ENCODE measurements at places on chromosomes 12 and 14.

GRCh38 chr12:98420461-98420860 lies 94.9 kb upstream of the TMPO start:
- no peak for DNase-seq

DNA sequence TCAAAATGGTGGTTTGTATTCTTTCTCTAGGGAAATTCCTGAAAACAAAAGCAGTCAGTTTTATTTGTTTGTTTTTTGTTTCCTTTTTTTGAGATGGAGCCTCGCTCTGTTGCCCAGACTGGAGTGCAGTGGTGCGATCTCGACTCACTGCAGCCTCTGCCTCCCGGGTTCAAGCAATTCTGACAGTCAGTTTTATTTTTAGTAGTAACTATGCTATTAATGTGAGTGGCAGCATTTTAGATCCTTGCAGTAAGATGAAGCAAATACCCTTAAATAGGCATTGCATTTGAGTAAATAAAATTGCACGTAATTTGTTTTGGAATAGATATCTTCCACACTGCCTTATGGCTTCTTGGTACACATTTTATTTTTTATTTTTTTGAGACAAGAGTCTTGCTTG lies 23.6 kb downstream of the YY1 start:
- no peak for DNase-seq

DNA sequence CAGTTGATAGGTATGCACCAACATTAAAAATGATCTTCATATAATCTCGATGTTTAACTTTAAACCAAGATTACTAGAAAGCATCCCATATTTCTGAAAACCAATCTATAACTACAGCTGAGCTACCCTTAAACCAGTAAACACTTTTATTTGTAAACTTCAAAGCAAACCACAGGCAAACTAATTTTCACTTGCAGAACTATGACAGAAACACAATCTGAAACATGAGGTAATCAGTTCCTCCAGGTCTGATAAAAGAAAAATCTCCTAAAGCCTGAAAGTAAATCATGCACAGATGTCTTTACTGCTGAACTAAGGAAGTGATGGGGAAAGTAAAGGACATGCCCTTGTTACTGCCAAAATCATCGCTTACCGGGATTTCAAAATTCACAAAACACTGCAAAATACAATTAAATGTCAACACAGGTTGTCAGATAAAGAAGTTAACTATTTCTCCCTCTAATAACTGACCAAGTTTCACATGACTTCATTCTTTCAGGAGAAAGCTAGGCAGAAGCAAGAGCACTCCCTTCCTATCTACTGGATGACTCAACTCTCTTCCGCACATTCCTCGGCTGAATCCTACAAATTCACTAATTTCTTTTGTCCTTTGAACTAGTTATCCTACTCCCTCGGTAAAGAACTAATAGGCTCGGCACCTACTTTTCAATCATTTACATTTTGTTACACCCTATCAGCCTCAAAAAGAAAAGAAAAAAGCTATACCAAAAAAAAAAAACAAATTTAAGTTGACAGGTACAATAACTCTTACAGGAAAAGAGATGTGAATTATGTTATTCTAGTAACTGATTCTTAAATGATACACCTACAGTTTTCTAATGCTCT lies 1.4 kb downstream of the EEA1 start:
- no peak for DNase-seq

DNA sequence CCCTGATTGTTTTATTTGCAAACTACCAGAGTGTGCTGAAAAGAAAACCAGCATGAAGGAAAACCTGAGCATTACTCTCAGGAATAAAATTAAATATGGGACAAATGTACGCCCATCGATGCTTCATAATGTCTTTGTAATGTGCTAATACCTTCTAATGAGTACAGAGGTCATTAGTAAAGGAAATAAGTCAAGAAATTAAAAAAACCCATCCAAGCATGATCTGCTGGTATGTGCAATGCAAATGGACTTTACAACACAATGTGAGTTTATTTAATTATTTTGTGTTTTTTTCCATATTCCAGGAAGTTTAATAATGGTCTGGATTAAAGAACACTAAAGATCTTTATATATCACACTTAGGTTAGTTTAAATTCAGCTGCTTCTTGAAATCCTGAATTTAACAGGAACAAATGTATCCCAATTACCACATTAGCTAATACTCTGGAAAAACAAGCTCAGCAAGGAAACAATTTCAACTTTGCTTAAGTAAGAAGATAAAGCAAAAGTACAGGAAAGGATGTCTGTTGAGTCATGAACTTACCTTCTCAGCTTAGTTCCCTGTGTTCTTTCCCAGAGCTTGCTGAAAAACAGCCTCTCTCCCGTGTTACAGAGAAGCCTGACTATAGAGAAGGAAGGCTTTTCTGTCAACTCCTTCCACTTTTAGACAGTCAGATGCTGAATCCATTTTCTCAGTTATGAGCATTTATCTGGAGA lies 179.3 kb upstream of the TMEM260 start:
- DNase-seq, result no peak

DNA sequence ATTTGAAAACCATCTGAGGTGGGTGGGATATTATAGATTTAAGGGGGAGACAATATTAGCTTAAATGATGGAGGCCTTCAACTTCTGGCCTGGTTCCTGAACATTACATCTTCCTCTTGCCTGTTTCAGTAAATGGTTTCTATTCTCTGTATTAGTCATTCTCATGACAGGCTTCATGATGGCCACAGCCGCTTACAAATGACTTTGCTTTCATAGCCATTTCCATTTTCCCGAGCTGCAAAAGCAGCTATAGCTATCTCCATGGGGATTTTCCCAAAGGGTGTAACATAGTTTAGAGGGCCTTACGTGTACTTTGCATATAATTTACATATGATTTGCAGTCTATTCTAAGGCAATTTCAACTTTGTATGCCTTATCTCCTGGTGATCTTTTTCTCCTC lies 121.8 kb downstream of the NRXN3 start:
- no peak for DNase-seq

All from sciatic nerve (tissue), 2 donors.